ENCODE measurements at places on chromosomes 2 and 18.

GRCh38 chr2:196167666-196168065, 3.7 kb downstream of the STK17B start:
- DNase-seq: no peak

GRCh38 chr2:45268631-45269030, 259.4 kb upstream of the SIX2 start:
- DNase-seq: no peak

DNA sequence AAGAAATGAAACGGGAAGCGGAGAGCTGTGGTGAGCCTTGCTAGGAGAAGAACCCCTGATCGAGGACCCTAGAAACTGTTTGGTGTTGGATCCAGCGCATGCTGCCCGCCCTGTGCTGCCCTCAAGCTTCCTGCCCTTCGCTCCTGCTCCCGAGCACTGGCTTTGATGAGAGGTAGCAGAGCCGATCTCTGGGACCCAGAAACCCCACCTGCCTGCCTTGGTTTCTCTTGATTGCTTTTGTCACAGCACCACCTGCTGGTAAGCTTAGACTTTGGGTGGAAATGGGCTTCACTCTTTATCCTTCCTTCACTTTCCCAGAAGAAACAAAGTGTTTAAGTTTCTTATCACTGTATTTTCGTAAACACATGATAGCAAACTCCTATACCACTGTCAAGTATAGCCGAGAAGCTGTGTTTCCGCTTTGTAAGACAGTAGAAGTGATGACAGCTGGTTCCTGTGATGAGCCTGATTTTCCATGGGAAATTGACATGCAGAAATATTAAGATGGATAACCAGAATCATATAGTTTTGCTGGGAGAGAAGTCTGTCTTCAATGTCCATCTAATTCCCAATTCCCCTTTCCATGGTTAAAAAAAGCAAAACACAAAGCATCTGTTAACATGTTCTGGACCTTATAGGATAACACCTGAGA, 267.4 kb downstream of the PHLPP1 start:
- no peak for DNase-seq

- DNase-seq: no peak
Observed at GRCh38 chr18:5415665-5416064, 120.1 kb upstream of the ZBTB14 start.

DNA sequence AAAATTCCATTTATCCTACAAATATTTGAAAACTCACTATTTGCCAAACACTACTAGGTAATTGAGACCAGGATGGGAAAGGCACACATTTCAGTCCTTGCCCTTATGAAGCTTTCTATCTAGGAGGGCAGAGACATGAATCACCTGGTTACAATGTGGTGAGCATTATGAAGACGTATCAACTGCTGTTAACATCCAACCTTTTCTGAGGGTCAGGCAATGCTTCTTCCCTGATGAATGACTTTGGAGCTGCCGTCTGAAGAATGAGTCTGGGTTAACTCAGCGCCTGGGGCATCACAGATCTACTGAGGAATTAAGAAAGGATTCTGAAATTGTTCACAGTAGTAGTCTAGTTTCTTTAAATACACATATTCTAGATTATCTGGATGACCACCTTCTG, 62.1 kb upstream of the NOSTRIN start:
- no peak for DNase-seq

- no peak for DNase-seq
Observed at GRCh38 chr2:218332288-218332687, 24.4 kb upstream of the CATIP start.

GRCh38 chr18:12049978-12050811, 43.4 kb upstream of the ANKRD62 start:
- no peak for DNase-seq

DNA sequence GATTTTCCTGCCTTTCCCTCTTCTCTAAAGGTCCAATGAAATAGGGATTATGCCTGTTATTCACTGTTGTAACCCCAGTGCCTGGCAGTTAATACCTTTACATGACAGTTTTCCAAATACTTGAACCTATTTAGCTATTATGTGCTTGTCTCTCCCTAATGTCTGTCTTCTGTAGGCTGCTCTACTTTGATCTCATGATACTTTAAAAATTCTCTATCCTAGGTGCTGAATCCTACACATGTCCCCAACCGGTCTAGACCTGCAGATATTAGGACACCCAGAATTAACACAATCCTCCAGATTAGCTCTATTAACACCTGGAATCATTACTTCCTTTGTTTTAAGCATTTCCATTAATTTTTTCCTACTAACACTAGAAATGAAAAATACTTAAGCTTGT, 7.3 kb downstream of the CEBPZ start:
- no peak for DNase-seq

GRCh38 chr2:26504002-26504401, 26.1 kb upstream of the OTOF start:
- DNase-seq: peak; percentile 23

GRCh38 chr18:6624271-6624660, 105.2 kb upstream of the ARHGAP28 start:
- no peak for DNase-seq

- DNase-seq: no peak
Observed at GRCh38 chr18:10475276-10475653, 20.8 kb downstream of the APCDD1 start.

GRCh38 chr2:125959047-125959446, 696.9 kb upstream of the GYPC start:
- no peak for DNase-seq

Measured in psoas muscle (tissue), 8 donors.